A549 treated with DMSO at 1 μM for 4 hours (cell line): ENCODE measurements at places on chromosomes 7 and 10. TPM values are rescaled to one million over a fixed set of nuclear protein-coding genes. Genes with fewer than 3 reads are reported as not detected.

MMP21 gene
- 0.03 TPM in 1 of 5 replicates, not detected in the others for total RNA-seq

GTF2I gene
- total RNA-seq = 70.8 to 106 TPM (median 98.0 TPM) in 5 replicates

ADARB2 gene
- total RNA-seq = not detected in 5 replicates

FEZF1 gene
- total RNA-seq = not detected in 5 replicates

COL1A2 gene
- total RNA-seq = 0.03 to 0.16 TPM in 2 of 5 replicates, not detected in the others

SFXN2 gene
- 2.9 to 4.4 TPM (median 3.8 TPM) in 5 replicates for total RNA-seq

STAM gene
- 28.0 to 31.6 TPM (median 29.8 TPM) in 5 replicates for total RNA-seq
